Mammary epithelial cell (primary cell): ENCODE measurements at places on chromosomes 5 and 9. TPM values are rescaled to one million over a fixed set of nuclear protein-coding genes. Genes with fewer than 3 reads are reported as not detected.

The C9orf153 gene
- not detected in 2 replicates for total RNA-seq

The NTNG2 gene
- total RNA-seq = 1.0 TPM

The CTXN3 gene
- not detected for total RNA-seq

The EIF4E1B gene
- total RNA-seq = not detected in 2 replicates

The IFNA7 gene
- not detected for total RNA-seq
